ENCODE measurements at places on chromosomes 3 and 15. TPM values are rescaled to one million over a fixed set of nuclear protein-coding genes. Genes with fewer than 3 reads are reported as not detected.

SLC7A14 gene
- total RNA-seq: not detected

STAB1 gene
- 0.36 TPM for total RNA-seq

PLAAT1 gene
- not detected for total RNA-seq

TGM5 gene
- total RNA-seq: 0.45 TPM

FLNB gene
- total RNA-seq: 17.5 TPM

ANKUB1 gene
- total RNA-seq: not detected

ANAPC13 gene
- 31.8 TPM for total RNA-seq

TM6SF1 gene
- total RNA-seq: 0.84 TPM

SLC28A1 gene
- not detected for total RNA-seq

TMEM212 gene
- total RNA-seq: not detected

PLSCR5 gene
- total RNA-seq: not detected

SLCO2A1 gene
- not detected for total RNA-seq

RARRES1 gene
- not detected for total RNA-seq
